Activated naive CD4-positive, alpha-beta T cell (primary cell): ENCODE measurements at places on chromosomes 4 and X.

- DNase-seq: no peak
Measured at GRCh38 chr4:83852085-83852451, 316.2 kb downstream of the GPAT3 start.

- no peak for DNase-seq
Measured at GRCh38 chrX:20432746-20433387, 166.2 kb upstream of the RPS6KA3 start.

DNA sequence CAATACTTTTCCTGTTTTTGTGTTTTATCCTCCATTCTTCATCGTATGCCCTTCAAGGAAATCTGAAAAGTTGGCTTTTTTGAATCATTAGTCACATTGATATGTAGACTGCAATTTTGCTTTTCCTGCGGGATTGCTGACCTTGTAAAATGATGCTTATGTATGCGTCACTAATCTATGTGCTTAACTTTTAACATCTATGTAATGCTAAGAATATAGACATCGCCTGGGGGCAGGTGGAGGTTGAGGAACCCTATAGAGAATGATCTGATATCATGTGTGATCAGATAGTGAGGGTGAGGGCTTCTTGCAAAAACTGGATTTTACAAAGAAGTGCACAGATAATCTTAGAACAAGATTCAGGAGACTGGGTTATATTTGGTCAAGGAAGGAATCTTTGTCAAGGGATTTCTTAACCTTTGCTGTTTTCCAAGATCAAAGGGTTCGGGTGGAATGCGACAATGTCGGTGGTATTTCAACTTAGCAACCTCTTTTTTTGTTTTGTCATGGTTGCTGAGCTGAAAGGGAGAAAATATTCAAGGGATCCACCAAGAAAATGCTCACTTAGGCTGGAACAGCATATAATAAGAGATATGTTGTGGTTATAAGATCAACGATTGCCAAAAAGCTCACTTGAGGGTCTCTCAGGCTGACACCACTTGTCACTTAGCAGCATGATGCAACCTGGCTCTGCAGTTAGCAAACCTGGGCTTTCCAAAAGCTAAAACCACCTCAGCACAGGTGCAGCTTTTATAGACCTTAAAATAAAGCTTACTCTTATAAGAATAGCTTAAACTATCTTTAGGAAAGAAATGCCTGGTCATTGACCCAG is 70.6 kb upstream of the PUDP start:
- DNase-seq: no peak

- DNase-seq: no peak
Measured at GRCh38 chr4:161320377-161320776, 843.4 kb downstream of the FSTL5 start.

GRCh38 chrX:7948483-7948882 is 21.3 kb upstream of the PNPLA4 start:
- no peak for DNase-seq

DNA sequence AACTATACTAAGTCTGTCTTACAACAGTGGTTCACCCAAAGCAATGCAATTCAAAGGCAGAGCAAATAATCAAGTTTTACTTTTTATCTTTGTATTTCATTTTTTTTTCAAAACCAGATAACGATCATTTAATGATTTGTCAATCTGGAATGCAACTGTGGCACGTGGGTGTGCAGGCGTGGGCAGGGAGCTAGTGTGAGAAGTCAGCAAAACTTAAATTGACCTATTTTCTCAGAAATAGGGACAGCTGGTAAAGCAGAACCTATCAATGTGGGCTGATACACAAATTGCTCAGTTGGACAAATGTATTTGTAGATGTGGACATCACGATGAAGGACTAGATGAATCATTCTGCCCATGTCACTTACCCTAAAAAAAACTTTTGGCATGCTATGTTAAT is 105.6 kb downstream of the CBLL2 start:
- no peak for DNase-seq

- DNase-seq: no peak
Measured at GRCh38 chr4:184487503-184487902, 13.2 kb upstream of the IRF2 start.

- DNase-seq: no peak
Measured at GRCh38 chrX:14064626-14065432, 35.1 kb upstream of the GEMIN8 start.

DNA sequence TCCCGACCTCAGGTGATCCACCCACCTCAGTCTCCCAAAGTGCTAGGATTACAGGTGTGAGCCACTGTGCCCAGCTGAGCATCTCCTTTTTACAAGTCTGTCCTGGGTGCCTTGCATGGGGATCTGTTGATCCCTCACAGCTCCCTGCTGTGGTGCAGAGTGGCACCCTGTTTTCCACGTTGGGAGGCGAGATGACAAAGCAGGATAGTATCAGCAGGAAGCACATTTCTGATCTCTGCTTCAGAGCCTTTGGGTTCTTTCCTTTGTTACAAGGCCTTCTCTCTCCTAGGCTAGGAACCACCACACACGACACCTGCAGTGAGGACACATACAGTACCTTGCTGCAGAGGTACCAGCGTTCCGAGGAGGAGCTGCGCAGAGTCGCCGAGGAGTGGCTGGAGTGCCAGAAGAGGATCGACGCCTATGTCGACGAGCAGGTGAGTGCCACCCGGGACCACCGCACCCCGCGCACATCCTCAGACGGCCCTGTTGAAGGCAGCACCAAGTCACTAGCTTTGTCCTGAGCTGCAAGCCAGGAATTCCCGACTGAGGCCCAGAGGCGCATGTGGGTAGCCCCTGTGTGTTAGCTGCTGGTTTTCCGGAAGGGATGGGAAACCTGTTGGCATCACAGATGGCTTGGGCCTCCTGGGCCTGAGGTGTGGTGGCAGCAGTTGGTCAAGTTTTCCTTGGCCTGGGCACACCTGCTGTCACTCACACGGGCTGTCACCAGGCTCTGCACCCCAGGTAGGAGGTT is 109.6 kb downstream of the TNIP2 start:
- DNase-seq: no peak

- no peak for DNase-seq
Measured at GRCh38 chr4:52659722-52660261, 691 bp upstream of the USP46 start.

DNA sequence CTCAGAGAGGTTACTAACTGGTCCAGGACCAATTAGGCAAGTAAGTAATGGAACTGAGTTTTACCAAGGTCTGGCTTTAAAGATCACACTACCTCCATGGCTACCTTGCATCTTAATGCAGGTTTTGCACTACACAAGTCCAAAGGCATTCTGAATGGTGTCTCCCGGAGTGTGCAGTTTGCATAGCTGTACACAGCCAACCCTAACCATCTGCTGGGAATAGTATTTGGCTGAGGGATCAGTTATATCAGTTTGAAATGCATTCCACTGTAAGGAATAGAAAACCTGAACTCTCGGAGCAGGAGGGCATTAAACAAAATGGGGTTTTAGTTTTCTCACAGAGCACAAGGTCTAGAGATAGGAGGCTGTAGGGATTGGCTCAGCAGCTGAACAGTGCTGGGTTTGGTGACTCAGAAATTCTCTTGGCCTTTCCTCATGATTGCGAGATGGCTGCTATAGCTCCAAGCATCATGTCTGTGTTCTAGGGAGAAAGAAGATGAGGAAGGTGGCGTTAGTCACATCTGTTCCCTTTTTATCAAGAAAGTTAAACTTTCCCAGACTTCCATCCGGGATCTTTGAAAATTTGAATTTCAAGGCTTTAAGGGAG is 177.1 kb downstream of the NHS start:
- no peak for DNase-seq

DNA sequence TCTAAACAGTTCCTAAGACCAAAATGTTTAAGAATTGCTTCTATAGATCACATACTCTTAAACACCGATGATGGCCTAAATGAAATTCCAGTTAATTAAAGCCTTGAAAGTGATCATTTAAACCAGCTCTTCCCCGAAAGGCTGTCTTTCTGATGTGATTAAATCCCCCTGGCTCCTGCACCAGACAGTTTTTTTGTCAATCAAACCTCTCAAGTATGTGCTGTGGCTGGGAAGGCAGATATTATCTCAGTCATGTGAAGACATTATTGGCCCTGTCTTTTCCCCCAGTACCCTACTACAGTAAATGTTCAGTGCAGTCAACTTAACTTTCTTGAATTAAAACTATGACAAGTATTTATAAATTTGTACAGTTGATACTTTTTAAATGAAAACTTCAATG is 121.0 kb upstream of the MYOZ2 start:
- no peak for DNase-seq

GRCh38 chr4:67288964-67289363 is 256.3 kb downstream of the CENPC start:
- DNase-seq: no peak

- no peak for DNase-seq
Measured at GRCh38 chr4:141739636-141740035, 103.3 kb downstream of the IL15 start.

GRCh38 chr4:78308517-78308916 is 243.1 kb upstream of the ANXA3 start:
- no peak for DNase-seq

DNA sequence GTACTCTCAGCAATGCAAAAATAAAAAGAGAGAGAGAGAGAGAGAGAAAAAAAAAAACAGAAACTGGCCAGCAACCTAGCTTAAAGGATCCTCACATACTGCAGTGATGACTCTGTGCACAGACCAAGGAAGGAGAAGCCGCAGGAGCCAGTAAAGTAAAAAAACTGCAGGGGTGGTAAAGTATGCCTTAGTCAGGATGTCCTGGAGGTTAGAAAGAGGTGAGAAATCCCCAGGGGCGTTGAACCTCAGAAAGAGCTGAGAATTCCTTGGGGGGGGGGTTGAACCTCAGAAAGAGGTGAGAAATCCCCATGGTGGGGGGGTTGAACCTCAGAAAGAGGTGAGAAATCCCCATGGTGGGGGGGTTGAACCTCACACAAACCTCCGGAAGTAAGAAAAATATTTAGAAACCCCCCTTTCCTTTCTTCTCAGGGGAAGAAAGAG is 48.0 kb downstream of the MAGEA9 start:
- DNase-seq: no peak

GRCh38 chr4:2047781-2048581 is 11.1 kb upstream of the NAT8L start:
- DNase-seq: no peak

GRCh38 chrX:64229154-64229553 is 1.3 kb downstream of the ASB12 start:
- DNase-seq: no peak

- DNase-seq: no peak
Measured at GRCh38 chrX:17606231-17606630, 131.1 kb upstream of the SCML1 start.

DNA sequence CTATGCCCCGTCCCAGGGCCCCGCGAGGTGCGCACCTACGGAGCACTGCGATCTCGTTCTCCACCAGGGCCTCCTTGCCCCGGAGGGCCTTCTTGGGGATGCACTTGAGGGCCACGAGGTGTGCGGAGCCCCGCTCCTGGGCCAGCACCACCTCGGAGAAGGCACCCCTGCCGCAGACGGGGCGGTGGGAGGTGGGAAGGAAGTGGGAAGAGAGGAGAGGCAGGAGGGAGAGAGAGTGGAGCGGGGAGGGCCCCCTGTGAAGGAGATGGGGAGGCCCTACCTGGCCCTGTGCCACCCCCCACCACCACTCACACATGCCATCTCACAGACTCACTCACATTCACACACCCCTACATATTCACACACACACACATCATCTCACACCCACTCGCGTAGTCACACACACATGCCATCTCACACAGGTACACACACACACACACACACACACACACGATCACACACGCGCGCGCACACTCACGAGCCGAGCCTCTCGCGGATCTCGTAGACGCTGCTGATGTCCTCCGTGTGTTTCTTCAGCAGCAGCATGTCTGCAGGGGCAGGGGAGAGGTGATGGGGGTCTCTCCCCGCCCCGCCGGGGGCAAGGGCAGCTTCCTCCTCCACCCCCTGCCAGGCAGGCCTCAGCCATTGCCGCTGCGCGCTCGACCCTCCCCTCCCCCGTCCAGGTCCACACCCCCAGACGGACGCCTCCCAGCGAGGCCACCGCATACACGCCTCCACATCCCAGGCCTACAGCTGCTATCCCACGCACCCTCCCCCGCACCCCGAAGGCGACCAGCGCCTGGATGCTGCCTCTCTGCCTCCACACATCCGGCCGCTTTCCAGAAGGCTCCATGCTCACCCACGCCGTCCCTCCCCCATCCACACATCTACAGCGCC is 834 bp downstream of the PNCK start:
- DNase-seq: no peak

- DNase-seq: no peak
Measured at GRCh38 chrX:132271311-132271778, 52.1 kb upstream of the RAP2C start.

DNA sequence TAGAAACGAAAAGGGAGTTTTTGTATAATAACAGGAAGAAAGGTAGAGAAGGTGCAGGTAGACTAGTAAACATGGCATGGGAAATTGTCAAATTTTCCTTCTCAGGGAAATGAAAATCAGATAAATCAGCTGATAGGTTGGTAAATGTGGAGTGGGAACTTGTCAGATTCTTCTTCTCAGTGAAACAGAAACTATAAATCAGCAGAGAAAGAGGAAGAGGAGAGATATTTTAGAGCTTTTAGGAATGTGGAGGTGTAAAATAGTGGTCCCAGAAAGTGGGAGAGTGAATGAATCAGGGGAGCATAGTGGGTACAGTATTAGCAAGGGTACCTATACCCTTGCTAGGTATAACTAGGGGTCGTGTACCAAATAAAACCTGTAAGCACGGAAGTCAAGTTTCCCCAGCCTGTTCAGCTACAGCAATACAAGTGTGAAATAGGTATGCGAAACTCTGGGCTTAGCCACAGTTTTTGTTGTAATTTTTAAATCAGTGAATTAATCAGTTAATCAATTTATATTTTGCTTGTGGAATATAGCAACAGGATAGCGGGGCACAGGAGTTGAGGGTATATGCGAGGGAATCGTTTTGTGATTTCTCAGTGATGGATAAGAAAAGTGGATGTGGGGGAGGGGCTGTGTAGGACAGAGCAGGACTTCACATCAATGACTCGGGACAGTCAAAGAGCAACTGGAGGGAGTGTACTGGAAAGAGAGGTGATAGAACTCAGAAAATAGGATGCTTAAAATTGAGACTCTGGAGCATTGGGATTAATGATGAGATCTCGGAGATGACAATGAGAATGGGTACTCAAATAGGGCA is 561.5 kb downstream of the INPP4B start:
- no peak for DNase-seq

DNA sequence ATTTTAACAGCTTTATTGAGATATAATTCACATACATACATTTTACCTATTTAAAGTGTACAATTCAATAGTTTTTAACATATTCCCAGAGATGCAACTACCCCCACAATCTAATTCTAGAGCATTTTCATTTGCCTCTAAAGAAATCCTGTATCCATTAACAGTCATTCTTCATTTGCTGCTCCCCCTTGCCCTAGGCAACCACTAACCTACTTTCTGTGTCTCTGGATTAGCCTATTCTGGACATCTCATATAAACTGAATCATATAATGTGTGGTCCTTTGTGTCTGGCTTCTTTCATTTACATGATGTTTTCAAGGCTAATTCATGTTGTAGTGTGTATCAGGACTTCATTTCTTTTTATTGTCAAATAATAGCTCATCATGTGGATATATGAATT is 105.1 kb upstream of the GRPR start:
- DNase-seq: no peak

GRCh38 chr4:5424901-5425300 is 283.5 kb downstream of the EVC2 start:
- DNase-seq: no peak

GRCh38 chr4:181550381-181550780 is 692.8 kb upstream of the TENM3 start:
- no peak for DNase-seq
